ENCODE measurements at places on chromosomes 16 and 17.
A peak's percentile ranks its signal among the peaks of the same experiment; 100 is the strongest.

GRCh38 chr17:49519781-49520180, 24.7 kb downstream of the NGFR start:
- DNase-seq, result no peak

DNA sequence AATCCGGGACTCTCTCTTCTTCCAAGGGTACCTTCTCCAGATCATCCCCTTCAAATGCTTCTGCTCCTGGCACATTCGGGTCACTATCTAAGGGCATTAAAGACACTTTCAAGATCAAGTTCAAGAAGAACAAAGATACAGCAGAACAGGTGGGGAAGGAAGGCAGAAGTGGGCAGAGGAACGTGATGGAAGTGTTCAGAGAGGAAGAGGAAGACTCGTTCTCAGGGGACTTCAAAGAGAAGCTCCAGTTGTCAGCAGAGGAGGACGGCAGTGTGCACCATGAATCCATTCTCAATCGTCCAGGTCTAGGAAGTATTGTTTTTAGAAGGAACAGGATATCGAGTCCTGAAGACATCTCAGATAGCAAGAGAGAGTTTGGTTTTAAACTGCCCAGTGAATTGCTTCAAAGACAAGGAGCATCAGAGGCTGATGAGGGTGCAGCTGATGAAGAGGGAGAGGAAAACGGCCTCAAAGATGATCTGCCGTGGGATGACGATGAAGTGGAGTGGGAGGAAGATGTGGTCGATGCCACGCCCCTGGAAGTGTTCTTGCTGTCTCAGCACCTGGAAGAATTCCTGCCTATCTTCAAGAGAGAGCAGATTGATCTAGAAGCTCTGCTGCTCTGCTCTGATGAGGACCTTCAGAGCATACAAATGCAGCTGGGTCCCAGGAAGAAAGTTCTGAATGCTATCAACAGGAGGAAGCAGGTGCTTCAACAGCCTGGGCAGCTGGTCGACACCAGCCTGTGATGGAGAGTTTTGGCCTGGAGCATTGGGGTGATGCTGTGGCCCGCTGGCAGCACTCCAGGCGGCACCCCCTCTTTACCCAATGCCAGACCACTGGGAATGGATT, 16.8 kb downstream of the ANKS4B start:
- DNase-seq, result no peak

- no peak for DNase-seq
Measured at GRCh38 chr16:88883117-88883895, 16.8 kb upstream of the PABPN1L start.

DNA sequence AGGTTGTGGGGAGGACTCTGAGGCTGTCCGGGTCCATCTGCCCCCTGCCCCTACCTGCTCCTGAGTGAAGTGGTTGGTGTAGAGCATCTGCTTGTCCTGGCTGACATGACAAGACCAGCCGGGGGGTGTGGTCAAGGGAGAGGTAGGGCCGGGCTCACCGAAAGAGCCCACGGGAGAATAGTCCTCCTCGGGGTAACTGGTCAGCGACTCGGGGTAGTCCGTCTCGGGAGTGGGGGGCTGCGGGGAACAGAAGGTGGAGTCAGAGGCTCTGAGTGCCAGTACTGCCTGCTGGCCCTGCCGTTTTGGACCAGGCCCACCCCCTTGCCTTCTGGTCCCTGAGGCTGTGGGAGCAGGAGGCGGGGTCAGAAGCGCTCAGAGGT, 27.8 kb downstream of the ARHGAP27 start:
- DNase-seq, result no peak

GRCh38 chr17:79797492-79798298, 818 bp upstream of the CBX8 start:
- peak; percentile 75 for DNase-seq

- no peak for DNase-seq
Measured at GRCh38 chr16:85078226-85078625, 34.0 kb downstream of the CIBAR2 start.

DNA sequence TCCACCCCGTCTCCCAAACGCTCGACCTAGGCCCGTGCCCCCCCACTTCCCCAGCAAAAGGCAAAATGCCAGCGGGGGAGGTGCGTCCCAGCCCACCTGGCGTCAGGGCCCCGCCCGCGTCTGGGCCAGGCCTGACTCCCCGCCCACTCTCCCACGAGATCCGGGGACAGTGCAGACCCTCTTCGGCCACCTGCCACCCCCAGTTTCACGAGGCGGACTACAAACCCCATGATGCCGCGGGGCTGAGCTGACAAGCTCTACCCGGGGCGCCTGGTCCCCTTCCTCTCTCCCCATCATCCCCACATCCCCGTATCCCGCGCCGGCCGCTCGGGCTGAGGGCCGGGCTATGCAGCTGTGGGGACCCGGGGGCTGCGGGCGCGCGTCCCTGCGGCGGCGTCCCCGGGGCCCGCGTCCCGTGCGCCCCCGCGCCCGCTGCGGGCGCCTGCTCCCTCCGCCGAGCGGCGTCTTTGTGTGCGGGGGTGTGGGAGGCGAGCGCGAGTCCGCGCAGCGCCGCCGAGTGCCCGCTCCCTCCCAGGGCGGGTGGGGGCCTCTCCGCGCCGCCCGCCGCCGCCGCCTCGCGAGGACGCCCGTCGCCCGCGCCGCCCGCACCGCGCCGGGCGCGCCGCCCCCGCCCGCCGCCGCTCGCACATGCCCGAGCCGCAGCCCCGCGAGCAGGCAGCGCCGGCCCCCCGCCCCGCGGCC, at the start of gene ANKRD13B:
TSS of gene ANKRD13B (plus strand) at position 283 of the 702 bp plus-strand sequence. CDS start 490 bp downstream, outside the sequence.
- DNase-seq, result peak; percentile 47

DNA sequence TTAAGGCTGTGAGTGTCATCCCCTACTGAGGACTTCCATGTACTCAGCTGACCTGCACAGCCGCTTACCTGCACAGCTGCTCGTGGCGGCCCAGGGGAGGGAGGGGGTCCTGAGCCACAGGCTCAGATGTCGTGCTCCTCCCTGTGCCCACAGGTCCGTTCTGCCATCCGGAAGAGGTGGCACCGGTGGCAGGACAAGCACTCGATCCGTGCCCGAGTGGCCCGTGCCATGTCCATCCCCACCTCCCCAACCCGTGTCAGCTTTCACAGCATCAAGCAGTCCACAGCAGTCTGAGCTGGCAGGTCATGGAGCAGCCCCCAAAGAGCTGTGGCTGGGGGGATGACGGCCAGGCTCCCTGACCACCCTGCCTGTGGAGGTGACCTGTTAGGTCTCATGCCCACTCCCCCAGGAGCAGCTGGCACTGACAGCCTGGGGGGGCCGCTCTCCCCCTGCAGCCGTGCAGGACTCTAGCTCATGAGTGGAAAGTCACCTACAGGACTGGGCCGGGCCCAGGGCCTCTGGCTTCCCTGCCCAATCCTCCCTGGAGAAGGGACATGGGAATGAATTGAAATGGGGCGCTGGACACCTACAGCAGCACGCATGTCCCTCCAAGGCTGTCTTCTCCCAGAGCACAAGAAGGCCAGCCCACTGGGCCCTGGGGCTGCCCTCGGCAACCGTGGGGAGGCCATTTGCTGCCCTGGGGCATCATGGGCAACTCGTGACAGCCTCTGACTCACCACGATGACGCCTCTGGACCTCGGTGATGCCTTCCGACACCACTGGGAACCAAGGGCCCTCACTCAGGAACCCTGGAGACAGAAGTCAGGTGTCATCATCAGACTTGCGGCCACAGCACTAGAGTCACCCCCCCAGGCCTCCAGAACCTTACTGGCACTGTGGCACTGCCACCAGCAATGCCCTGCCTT, 9.9 kb upstream of the SPPL2C start:
- no peak for DNase-seq

Data from amygdala (tissue), 56 donors.